ENCODE measurements at places on chromosomes 3 and 15. TPM values are rescaled to one million over a fixed set of nuclear protein-coding genes. Genes with fewer than 3 reads are reported as not detected.

DNA sequence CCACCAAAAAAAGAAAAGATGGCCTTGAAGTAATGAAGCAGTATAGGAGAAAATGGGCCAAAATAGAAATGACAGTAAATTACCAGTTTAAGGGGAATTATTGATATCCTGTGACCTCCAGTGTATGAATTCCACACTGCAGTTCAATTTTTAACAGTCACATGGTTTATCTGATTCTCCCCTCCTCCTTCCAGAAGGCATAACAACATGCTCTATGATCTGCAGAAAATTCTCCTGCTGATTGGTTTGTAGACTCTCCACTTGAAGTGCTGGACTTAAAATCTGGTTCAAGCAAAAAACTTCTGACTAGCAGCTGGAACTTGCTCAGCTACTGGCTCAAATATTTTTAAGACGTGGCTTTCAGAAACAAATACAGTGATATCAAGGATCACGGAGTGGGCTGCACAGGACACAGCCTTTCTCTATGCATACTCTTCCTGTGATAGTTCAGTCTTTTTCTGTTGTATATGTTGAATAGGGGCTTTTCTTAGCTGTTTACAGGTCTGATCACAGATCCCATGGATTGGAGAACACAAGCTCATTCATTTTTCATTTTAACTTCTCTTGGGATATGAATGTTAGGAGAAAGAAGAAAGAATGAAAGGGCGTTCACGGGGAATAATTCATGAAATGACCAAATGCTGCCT lies 211.5 kb downstream of the LSAMP start:
- H3K4me1 ChIP-seq = no peaks in the 10 kb centered on the region
- no peaks in the 10 kb centered on the region for H3K36me3 ChIP-seq
- no peak for DNase-seq
- no peak overlapping the region for H3K27ac ChIP-seq
- no peaks in the 10 kb centered on the region for H3K27me3 ChIP-seq

The GHSR gene
- not detected for total RNA-seq

DNA sequence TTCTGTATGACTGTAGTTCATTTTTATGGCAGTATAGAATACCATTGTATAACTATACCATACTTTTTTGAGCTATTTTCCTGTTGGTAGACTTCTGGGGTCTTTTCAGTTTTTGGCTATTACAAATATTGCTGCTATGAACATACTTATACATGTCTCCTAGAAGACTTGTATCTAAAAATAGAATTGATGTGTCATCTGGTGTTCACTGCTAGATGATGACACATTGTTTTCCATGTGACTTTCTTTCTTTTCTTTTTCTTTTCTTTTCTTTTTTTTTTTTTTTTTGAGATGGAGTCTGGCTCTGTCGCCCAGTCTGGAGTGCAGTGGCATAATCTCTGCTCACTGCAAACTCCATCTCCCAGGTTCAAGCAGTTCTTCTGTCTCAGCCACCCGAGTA lies 69.8 kb downstream of the SH3GL3 start:
- H3K4me1 ChIP-seq = no peaks in the 10 kb centered on the region
- no peaks in the 10 kb centered on the region for H3K36me3 ChIP-seq
- DNase-seq = no peak
- no peak overlapping the region for H3K4me3 ChIP-seq

DNA sequence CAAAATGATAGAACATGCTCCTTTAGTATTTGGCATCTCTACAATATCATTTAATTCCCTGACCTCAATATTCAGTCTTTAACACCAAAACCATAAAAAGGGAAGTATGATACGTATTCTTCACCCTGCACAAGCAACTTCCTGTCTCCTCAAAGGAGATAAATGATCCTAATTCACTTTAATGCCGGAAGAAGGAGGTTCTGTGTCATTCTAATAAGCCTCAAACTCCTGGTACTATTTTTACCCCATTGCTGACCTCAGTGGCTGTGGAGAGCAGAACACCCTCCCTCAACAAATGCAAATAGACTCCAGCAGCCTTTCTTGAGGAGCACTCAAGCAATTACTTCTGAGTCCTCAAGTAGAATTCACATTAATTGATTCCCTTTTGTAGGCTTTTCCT lies 173.3 kb downstream of the TMEM108 start:
- no peak for DNase-seq
- peaks cover 4% of the 10 kb centered on the region for H3K27me3 ChIP-seq
- H3K27ac ChIP-seq = no peak overlapping the region
- H3K36me3 ChIP-seq = no peaks in the 10 kb centered on the region

GRCh38 chr3:111473550-111473949 lies 68.4 kb upstream of the CD96 start:
- no peaks in the 10 kb centered on the region for H3K36me3 ChIP-seq
- H3K4me1 ChIP-seq = no peaks in the 10 kb centered on the region
- H3K27me3 ChIP-seq = peaks cover 1% of the 10 kb centered on the region
- no peak overlapping the region for H3K27ac ChIP-seq

DNA sequence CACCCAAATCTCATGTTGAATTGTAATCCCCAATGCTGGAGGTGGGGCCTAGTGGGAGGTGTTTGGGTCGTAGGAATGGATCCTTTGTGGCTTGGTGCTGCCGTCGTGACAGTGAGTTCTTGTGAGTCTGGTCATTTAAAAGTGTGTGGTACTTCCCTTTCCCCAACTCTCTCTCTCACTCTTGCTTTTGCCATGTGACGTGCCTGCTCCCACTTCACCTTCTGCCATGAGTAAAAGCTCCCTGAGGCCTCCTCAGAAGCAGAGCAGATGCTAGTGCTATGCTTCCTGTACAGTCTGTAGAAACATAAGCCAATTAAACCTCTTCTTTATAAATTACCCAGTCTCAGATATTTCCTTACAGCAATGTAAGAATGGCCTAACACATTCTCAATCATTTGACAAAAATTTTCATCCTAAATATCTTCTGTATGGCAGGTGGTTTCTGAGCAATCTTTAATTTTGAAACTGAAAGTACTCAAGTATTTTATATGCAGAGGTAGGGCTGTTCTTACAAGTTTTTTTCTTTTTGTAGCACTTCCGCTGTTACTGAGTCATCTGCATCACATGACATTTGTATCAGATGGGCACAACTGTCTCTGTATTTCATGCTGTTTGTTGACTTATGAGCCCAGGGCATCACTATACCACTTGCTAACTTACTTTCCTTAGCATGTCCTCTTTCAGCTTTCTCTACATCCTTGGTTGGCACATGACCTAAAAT lies 8.8 kb downstream of the RPL39L start:
- peaks cover 78% of the 10 kb centered on the region for H3K36me3 ChIP-seq
- H3K27me3 ChIP-seq = no peaks in the 10 kb centered on the region
- H3K4me1 ChIP-seq = peaks cover 49% of the 10 kb centered on the region

The GTF2A2 gene
- 193 TPM for total RNA-seq

DNA sequence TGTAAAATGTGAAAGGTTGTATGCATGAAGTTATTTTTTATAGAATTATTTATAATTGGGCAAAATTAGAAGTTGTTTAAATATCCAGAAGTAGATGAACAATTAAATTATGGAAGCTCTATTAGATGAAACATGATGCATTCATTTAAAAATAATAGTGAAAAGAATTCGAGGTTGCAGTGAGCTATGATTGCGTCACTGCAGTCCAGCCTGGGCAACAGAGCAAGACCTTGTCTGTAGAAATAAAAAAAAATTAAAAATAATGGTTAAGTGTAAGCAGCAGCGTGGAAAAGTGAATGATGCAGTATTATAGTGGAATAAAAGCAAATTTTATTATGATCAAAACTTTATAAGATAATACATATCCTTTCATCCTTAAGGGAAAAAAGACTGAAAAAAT lies 14.3 kb downstream of the BUB1B start:
- H3K27ac ChIP-seq = no peak overlapping the region
- H3K4me1 ChIP-seq = peaks cover 24% of the 10 kb centered on the region
- H3K36me3 ChIP-seq = peaks cover 58% of the 10 kb centered on the region
- no peak overlapping the region for H3K4me3 ChIP-seq

DNA sequence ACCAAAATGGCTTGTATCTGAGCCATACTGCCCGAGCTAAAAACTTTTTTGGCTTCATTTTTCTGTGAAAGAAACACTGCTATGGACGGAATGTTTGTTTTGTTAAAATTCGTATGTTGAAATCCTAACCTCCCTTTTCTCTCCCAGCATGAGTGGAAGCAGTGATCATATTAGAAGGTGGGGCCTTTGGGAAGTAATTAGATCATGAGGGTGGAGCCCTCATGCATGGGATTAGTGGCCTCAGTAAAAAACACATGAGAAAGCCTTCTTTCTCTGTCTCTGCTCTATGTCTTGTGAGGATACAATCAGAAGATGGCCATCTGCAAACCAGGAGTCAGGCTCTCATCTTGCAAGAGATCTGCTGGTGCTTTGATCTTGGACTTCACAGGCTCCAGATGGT lies 7.4 kb upstream of the FNDC3B start:
- H3K4me1 ChIP-seq = peaks cover 11% of the 10 kb centered on the region
- H3K27ac ChIP-seq = no peak overlapping the region
- no peak for DNase-seq
- H3K27me3 ChIP-seq = no peaks in the 10 kb centered on the region
- no peaks in the 10 kb centered on the region for H3K36me3 ChIP-seq

- no peak overlapping the region for H3K4me3 ChIP-seq
- no peaks in the 10 kb centered on the region for H3K27me3 ChIP-seq
- no peaks in the 10 kb centered on the region for H3K4me1 ChIP-seq
- H3K36me3 ChIP-seq = no peaks in the 10 kb centered on the region
- H3K27ac ChIP-seq = no peak overlapping the region
- no peak for DNase-seq
Observed at GRCh38 chr3:76497636-76498035, 542.3 kb upstream of the ROBO2 start.

GRCh38 chr3:126517291-126517951 lies at the start of gene UROC1:
Gene UROC1 (minus strand): TSS chr3:126517773. CDS start chr3:126517719, 54 bp downstream.
- H3K36me3 ChIP-seq = no peaks in the 10 kb centered on the region
- no peak for DNase-seq
- peaks cover under 1% of the 10 kb centered on the region for H3K27me3 ChIP-seq
- no peak within 1 kb of the TSS for H3K27ac ChIP-seq

- H3K4me3 ChIP-seq = no peak overlapping the region
- H3K27me3 ChIP-seq = no peaks in the 10 kb centered on the region
- no peaks in the 10 kb centered on the region for H3K36me3 ChIP-seq
- DNase-seq = no peak
- no peaks in the 10 kb centered on the region for H3K4me1 ChIP-seq
- no peak overlapping the region for H3K27ac ChIP-seq
Observed at GRCh38 chr3:78734048-78734637, 1033.7 kb downstream of the ROBO1 start.

All from activated T-helper 2 cell treated with anti-CD3 and anti-CD28 coated beads, Interferon-gamma antibody, Interleukin-2, Interleukin-4, amounts not matched to agents 10 μg/mL and 5 μg/mL and 100 μg/mL, durations not matched to agents 14 hours and 24 hours and 36 hours (primary cell).